Stimulated activated naive CD8-positive, alpha-beta T cell treated with anti-CD3 and anti-CD28 coated beads, Interleukin-15, Interleukin-2, amounts not matched to agents 100 U/mL and 50 U/mL, for 24 hours (primary cell): ENCODE measurements at places on chromosomes 7 and 10.

DNA sequence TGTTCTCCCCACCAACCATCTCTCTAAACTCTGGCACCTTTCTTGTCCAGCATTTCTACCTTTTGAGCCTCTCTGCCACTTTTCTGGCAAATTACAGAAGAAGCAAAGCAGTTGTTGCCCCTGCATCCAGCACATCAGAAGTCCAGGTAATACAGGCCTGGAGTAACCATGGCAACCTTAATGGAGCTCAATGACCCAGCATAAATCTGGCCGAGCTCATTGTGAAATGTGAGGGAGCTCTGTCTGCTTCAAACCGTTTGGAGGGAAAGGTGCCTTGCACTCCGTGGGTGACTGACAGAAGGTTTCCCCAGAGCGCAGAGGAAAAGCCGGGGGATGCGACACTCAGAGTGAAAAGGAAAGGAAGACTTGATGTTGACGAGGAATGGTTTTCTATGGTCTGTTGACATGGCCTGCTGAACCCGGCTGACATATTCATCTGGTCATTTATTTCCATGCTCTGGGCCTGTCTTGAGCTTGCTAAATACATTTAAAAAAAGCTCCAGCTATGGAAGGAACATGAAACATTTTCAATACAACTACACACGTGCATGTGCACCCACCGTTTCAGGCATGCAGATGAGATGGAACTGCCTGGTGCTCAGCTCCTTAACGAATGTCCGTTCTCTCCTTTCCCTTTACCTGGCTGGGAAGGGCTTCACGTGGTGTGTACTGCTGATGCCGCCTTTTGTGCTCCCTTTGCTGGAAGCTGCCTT, 74.9 kb downstream of the ADRA2A start:
- no peak for DNase-seq

DNA sequence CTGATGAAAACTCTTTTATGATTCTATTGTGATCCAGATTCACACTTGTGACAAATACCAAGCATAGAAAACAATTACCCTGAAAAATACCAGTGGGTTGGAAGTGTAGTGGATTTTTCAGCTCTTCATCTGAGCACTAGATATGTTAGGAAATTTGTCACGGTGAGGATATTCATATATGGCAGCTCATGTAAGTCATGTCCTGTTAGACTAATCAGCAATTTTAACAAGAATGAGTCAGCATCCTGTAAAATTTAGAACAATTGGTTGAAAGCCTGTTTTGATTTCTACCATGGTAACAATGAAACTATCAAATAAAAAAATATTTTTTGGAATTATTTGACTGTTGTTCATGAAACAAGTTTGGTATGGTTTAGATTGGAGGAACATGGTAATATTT, 334.3 kb downstream of the CACNA2D1 start:
- no peak for DNase-seq

DNA sequence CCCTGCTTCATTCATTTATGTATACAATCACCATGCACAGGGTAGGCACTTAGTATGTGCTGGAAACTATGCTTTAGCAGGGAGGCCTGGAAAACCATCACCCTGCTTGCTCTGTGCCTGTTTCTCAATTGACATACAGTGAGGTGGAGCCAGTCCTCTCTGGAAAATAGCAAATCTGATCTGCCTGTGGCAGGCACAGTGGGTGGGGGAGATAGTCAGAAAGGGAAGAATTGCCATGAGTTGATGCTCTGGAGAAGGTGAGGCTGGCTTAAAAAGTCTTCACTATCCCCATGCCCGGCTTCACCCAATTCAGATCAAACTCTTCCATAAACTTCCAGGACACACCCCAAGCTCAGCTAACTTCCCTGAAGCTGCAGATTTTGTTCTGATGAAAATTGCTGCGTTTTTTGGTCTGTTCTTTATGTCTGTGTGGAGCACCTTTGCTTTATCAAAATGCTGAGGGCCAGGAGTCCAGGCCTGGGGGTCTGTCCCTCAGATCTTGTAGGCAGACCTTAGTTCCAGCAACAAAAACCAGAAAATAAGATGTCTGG, 84.8 kb downstream of the ANK3 start:
- DNase-seq, result no peak

DNA sequence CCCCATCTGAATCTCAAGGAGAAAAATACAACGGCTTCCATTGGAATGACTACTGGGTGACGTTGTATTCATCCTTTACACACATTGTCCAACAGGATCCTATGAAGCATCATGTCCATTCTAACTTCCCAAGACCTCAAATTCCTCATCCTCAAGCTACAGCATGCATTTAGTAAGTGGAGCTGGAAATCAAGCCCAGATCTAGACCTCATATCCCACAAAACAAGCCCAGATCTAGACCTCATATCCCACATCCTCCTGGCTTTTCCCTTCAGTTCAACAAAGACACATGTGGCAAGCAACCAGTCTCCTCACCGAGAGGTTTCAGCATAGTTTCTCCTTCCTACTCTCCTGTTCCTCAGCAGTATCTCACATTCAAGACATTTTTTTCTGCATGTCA, 12.2 kb downstream of the IGF2BP3 start:
- DNase-seq, result no peak

DNA sequence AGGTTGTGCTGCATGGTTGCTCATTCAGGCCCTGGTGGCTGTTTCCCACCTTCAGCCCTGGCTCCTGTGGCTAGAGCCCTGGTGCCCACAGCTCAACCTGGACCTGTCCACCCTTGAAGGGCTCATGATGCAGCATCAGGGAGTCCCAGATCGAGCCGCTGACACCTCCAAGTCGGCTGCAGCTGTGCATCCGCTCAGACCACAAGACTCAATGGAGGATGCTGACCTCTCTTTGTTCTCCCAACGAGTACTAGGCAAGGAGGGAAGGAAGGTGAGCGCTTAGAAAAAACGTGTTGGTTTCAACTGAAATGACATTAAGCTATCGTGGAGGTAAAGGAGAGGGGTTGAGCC, 9.5 kb upstream of the C10orf95 start:
- DNase-seq, result no peak

DNA sequence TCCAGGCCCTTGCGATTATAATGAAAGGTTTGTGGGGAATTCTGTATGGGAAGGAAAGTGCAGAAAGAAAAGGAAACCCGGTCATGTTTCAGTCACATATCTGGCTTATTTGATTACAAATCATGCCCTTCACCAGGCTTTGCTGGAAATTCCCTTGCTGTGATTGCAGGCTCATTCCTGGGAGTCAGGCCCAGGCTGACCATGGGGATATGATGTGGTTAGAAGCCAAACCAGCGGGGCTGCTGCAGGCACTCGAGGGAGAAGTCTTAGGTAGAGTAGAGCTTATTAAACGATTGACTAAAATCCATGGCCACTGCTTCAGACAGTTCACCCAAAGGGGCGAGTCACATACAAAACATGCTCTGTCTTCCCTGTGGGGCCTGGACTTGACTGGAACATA, 16.2 kb downstream of the PKD1L1 start:
- no peak for DNase-seq

GRCh38 chr10:100119726-100120125, 38.1 kb upstream of the CPN1 start:
- DNase-seq, result no peak

GRCh38 chr10:22693860-22694259, 20.5 kb downstream of the PIP4K2A start:
- DNase-seq, result no peak

DNA sequence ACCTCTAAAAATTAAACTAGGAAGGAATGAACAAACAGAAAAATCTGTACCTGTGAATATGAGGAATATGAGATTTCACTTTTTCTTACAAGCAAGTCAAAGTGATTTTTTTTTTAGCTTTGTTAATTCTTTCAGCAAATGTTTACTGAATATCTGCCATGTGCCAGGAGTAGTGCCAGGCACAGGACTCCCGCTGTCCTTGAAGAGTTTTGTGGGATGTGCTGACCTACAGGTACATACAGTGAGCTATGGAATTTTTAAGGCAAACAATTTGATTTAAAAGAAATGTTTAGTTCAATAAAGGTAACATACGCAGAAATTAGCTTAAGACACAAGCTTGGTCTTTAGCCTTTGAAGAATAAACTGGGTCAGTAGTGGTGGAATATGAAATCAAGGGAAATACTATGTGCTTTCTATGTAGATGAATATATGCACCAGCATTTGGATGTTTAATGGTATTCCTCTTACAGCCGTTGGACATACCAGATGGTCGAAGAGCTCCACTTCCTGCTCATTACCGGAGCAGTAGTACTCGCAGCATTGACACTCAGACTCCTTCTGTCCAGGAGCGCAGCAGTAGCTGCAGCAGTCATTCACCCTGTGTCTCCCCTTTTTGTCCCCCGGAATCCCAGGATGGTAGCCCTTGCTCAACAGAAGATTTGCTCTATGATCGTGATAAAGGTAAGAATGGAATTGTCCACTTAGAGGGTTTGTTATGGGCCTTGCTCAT, 102.0 kb downstream of the GLCCI1 start:
- no peak for DNase-seq

GRCh38 chr10:70722820-70723424, 50.6 kb downstream of the ADAMTS14 start:
- no peak for DNase-seq

DNA sequence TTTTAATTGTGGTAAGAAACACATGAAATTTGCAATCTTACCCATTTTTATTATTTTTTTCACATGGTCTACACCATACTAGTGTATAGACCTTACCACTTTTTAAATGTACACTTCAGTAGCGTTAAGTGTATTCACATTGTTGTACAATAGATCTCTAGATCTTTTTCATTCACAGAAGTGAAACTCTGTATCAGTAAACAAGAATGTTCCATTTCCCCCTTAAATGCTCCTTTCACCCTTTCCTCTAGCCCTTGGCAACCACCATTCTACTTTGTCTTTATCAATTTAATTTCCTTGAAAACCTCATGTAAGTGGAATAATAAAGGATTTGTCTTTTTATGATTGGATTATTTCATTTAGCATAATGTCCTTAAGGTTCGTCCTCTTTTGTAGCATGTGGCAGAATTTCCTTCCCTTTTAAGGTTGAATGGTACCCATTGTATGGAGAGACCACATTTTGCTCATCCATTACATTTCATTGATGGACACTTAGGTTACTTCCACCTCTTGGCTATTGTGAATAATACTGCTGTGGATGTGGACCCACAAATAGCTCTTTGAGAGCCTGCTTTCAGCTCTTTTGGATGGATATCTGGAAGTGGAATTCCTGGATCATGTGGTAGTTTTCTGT, 45.7 kb downstream of the SNX10 start:
- no peak for DNase-seq

DNA sequence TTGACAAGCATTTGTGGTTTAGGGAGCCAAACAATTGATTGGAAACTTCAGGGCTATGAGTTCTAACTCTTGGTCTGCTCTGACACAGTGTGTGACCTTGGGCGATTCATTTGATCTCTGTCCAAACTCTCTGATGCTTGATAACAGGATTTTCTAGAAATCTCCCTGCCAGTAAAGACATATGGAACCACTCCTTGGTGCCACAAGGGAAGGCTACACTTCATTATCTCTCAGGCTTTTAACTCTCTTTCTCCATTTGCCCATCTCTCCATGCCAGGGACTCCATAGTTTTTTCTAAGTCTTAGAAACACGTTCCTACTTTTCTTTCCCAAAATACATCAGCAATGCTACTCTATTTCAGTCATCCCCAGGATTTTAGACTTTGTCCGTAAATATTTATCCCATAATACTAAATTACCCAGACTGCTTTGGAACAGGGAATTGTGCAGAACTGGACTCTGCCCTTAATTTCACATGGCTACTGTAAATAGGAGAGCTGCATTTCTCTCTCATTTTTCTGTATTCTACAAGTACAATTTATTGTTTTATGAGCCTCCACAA, 488.2 kb downstream of the SUGCT start:
- no peak for DNase-seq

GRCh38 chr7:158061884-158062656, 525.6 kb downstream of the PTPRN2 start:
- DNase-seq, result no peak

DNA sequence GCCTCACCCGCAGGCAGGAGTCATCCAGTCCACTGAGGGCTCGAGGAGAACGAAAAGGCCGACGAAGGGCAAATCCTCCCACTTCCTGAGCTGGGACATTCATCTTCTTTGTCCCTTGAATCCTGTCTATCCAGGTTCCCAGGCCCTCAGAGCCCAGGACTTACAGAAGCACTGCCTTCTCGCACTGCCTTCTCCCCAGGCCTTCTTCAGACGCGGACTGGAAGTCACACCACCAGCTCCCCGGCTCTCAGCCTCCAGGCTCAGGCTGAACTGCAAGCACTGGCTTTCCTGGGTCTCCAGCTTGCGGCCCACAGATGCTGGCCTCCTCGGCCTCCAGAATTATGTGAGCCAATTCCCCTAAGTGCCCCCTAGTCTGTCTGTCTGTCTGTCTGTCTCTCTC, 6.4 kb upstream of the MMP21 start:
- DNase-seq, result no peak

DNA sequence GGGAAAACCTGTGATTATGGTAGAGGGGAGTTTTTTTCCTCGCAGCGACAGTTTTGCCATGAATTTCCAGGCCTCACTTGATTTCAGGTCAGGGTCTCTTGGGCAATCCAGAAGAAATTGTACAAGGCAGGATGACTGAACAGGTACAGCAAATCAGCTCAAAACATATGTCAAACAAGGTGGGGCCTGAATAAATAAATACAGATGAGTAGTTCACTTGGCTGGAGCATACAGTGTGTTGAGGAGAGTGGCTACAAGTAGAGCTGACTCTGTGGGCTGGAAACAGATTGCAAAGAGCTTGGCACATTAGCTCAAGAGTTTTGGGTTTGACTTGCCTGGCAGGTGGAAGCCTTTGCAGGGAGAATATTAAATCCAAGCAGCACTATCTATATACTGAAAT, 15.0 kb downstream of the GIMAP8 start:
- no peak for DNase-seq

- DNase-seq, result no peak
These were observed 527.4 kb upstream of the VSTM2A start for GRCh38 chr7:54014765-54015164.

DNA sequence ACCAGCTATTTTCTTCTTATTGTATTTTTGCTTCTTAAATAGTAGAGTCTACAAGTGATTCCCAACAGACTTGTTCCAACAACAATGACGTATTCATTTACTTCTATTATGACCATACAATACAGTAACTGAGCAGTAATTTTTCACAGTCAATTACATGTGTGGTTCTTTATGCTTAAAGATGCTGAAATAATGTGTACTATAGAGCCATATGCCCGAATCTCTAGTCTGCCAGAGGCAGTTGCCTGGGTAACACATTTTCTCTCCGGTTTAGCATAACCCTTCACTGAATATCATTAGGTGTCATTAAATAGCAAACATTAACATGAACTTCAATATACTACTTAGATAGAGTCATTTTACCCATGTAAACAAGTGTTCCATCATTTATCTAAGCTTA, 75.0 kb downstream of the SLC25A13 start:
- DNase-seq, result no peak

GRCh38 chr7:65379318-65379717, 5.7 kb downstream of the ZNF92 start:
- DNase-seq, result no peak

DNA sequence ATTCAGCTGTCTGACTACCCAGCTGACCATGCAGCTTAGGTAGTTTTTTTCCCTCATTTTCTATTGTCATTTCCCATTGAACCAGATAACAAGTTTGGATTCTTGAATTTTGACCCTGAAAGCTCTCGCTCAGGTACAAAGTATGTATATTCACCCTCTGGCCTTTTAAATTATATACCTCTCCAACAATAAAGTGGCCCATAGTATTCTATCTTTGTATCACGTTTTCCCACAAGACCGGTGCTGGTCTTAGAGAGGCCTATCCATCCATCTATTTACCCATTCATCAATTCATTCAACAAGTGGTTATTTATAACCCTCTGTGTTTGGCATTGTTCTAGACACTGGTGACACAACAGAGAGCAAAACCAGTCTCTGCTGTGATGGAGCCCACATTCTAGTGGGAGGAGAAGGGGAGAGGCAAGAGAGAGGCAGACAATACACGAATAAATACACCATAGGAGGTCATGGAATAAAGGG, 35.2 kb upstream of the NPSR1 start:
- DNase-seq, result no peak
